NCI-H748 treated with DMSO at 0.1 percent for 48 hours (cell line): ENCODE measurements at places on chromosomes 7 and 10.

DNA sequence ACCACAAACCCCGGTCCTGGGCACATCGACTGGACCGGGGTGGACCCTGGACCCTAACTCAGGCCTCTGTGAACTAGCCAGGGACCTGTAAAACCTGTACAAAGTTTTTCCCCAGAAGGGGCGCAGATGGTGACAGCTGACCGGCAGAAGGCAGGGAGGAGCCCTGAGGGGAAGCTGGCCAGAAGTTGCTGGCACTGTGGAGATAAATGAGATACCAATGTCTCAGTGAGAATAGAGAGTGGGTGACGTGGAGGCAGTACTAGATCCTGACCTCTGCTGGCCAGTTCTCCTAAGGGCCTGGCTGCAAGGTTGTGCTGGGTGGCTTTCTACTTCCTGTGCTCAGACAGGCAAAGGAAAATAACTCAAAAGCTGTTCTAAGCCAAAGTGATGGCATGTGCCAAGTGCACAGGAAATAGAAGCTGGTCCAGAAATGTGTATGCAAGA, 10.6 kb upstream of the TSPAN14 start:
- DNase-seq = no peak

DNA sequence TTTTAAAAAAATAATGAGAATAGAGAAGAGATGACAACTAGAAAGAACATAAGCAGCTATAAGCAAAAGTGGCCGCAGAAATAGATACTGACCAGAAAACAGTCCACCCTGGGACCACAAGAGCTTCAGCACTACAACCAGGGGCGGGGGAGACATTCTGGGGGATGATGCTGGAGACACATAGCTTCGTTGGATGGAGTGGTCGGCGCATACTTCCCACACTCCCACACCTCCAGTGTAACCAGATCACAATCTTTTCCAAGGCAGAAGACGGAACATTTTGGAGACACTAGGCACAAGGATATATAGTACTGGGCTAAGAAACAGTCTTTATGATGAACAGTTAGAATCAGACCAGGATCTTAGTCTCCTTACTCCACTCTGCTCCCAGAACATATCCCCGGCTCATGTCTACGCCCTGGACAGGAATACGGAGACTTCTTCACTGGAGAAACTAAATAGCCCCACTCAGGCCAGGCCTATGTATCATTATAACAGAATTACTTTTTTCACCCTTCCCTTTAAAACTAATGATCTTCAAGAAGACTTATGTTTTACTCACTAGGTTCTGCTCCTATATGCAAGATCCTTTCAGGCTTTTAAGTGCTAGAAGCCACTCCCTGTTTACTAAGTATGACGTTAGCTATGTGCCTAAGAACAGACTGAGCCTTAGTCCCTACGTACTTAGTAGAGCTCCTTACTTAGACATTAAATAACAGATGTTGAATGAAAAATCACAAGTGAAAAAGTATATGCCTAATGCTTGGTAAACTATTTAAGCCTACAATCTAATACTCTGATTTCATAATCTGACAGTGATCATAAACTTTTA, 169.6 kb downstream of the SRPK2 start:
- no peak for DNase-seq

GRCh38 chr10:76433161-76434005, 1002.0 kb downstream of the LRMDA start:
- peak; percentile 99 for DNase-seq

GRCh38 chr7:137590071-137590755, 246.7 kb upstream of the PTN start:
- no peak for DNase-seq

- no peak for DNase-seq
These were observed 57.0 kb downstream of the CLEC2L start for GRCh38 chr7:139580435-139580834.

DNA sequence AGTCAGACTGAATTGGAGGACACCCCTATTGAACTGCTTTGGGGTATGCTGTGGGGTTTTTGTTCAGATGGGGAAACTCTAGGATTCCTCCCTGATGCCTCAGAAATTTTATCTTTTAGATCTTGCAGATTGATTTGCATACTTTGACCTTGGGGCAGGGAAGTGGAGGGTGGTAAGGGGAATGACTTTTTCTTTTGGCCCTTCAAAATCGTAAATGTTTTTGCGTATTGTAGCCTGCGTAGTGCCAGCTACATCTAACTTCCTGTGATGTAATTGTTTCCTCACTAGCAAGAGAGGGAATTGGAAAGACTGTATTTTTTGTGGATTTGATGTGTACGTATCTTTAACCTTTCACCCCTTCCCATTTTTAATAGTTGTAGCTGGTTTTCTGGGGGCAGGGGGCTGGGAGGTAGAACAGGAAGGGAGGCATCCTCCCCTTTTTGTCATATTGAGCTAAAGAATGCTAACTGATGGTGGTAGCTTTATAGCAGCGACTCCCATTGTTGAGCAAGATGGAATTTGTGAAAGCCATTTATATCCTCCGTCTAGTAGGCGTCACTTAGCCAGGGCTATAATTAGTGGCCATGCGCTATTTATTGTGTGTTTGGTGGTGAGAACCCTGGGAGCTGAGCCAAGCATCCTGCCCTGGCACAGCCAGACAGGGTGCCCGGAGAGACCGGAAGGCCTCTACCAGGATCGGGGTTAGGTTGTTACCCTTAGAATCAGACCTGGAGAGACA, 11.3 kb downstream of the DUSP5 start:
- no peak for DNase-seq

DNA sequence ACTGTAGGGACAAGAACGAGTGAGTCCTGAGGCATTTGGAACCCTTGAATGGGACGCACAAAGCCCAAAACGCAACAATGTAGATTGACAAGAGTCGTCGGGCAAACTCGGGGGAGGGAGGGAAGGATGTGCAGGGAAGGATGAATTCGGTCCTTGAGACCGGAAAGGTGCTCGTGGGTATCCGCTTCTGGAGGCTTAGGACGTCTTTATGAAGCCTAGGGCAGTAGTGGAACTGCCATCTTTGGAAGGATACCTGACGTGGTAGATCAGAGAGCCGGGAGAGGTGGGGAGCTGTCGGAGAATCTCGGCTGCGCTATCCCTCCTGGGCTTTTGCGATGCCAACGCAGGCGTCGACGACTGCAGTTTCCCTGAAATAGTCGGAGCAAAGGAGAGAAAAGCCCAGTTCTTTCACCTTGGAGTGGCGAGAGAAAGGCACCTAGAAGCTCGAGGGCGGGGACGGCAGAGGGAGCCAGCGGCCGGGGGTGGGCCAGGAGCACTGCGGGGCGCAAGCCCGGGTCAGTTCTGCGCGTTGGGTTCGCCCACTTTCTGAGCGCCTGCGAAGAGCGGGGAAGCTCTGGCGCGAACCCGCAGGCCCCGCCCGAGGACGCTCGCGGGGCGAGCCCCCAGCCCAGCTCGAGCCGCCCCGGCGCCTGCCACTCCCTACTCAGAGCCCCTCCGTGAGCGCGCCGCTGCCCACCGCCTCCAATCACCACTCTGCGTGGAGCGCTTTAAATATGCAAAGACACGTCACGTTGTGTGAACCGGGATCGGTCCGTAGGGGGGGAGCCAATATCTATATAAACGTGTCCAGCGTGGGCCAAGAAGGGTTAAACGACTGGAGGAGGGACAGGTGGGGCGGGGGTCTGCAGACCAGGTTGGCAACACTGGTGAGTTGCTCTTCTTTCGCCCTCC, at the start of gene CYP26C1:
CYP26C1 (plus strand) TSS at position 824 of the 912 bp plus-strand sequence. CDS start 466 bp downstream, outside the sequence.
- no peak for DNase-seq

GRCh38 chr10:93063144-93063976, 2.8 kb downstream of the CYP26C1 start:
- no peak for DNase-seq

GRCh38 chr7:2109936-2110609, 122.7 kb downstream of the MAD1L1 start:
- no peak for DNase-seq
